ENCODE measurements at places on chromosomes 1 and 21.

- DNase-seq, result no peak
These were observed 549.2 kb downstream of the PTPRU start for GRCh38 chr1:29785554-29785953.

- no peak for DNase-seq
These were observed 1.1 kb downstream of the NR5A2 start for GRCh38 chr1:200028586-200029034.

DNA sequence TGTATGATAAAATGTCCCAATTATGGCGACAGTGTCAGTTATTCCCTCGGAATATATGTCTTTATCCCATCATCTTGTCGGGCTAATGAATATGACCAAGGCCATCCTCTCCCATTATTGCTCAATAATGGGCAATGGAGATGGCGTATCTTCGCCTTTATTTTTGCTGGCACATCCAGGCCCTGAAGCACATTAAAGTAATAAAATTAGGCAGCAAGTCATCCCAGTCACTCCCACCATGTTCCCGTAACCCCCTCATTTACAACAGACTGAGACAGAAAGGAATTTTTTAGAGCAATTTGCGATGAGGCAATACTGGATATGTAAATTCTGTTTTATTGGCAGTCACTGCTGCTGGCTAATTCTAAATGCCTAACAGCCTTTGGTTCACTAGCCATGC lies 35.3 kb downstream of the CLIC6 start:
- DNase-seq, result no peak

DNA sequence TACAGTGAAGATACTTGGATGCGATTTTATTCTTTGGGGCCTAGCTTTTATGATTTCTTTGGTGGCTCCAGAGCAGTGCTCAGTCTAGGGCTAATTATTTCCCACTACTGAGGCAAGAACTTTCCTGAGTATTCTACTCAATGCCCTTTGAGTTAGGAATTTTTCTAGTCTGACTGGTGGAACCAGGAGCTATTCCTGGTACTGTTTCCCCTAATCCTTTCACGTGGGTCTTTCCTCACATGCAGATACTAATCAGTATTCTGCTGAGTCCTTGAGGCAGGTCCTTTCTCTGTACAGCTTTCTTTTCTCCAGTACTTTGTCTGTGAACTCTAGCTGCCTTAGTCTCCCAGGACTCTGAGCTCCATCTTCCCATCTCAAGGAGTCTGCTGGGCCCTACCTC lies 76.7 kb downstream of the TRIM11 start:
- DNase-seq, result no peak

DNA sequence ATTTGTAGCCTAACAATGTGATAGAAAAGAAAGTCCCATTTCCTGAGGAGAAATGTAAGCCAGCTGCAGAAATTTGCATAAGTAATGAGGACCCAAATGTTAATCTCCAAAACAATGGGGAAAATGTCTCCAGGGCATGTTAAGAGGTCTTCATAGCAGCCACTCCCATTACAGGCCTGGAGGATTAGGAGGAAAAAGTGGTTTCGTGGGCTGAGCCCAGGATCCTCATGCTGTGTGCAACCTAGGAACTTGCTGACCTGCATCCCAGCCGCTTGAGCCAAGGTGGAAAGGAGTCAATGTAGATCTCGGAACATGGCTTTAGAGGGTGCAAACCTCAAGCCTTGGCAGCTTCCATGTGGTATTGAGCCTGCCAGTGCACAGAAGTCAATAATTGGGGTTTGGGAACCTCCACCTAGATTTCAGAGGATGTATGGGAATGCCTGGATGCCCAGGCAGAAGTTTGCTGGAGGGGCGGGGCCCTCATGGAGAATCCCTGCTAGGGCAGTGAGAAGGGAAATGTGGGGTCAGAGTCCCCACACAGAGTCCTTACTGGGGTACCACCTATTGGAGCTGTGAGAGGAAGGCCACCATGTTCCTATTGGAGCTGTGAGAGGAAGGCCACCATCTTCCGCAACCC lies 14.2 kb upstream of the F13B start:
- DNase-seq, result no peak

GRCh38 chr21:28418726-28419514 lies 573.8 kb downstream of the LTN1 start:
- DNase-seq, result no peak

Measured in cortex of kidney (tissue), 1 donor.